ENCODE measurements at places on chromosomes 1 and 21. TPM values are rescaled to one million over a fixed set of nuclear protein-coding genes. Genes with fewer than 3 reads are reported as not detected.

FAM89A gene
- polyA plus RNA-seq = 0.43 TPM

TEDDM1 gene
- not detected for polyA plus RNA-seq

TNNI3K gene
- 0.60 TPM for polyA plus RNA-seq

ZNF644 gene
- polyA plus RNA-seq = 17.7 TPM

OR4F29 gene
- 0.50 TPM for polyA plus RNA-seq

RHD gene
- 0.09 TPM for polyA plus RNA-seq

CFHR4 gene
- polyA plus RNA-seq = not detected

SAMSN1 gene
- polyA plus RNA-seq = 0.12 TPM

LEMD1 gene
- polyA plus RNA-seq = 1.4 TPM

PROK1 gene
- polyA plus RNA-seq = not detected

RXFP4 gene
- 1.9 TPM for polyA plus RNA-seq

FCRL4 gene
- not detected for polyA plus RNA-seq

TNFAIP8L2 gene
- not detected for polyA plus RNA-seq

ADGRB2 gene
- polyA plus RNA-seq = not detected

CDA gene
- 5.2 TPM for polyA plus RNA-seq

LRIF1 gene
- polyA plus RNA-seq = 18.6 TPM

GJB4 gene
- not detected for polyA plus RNA-seq
